ENCODE measurements at places on chromosomes 4 and X.

- no peak for DNase-seq
Measured at GRCh38 chr4:98661371-98662054, 3.1 kb upstream of the TSPAN5 start.

- no peak for DNase-seq
Measured at GRCh38 chrX:46953137-46953527, 40.9 kb downstream of the JADE3 start.

GRCh38 chrX:50581405-50581804 is 110.8 kb upstream of the DGKK start:
- no peak for DNase-seq

- no peak for DNase-seq
Measured at GRCh38 chrX:40831750-40832149, 96.4 kb upstream of the MED14 start.

GRCh38 chr4:47154816-47155370 is 123.5 kb downstream of the GABRB1 start:
- DNase-seq = no peak

Data from stimulated activated CD8-positive, alpha-beta memory T cell treated with anti-CD3 and anti-CD28 coated beads, Interleukin-4, amount 100 ng/mL, for 4 hours (primary cell).